ENCODE measurements at places on chromosomes 6 and 20.

GRCh38 chr6:96836631-96837080 lies 621 bp downstream of the GPR63 start:
- DNase-seq: no peak

- DNase-seq: no peak
Measured at GRCh38 chr6:157806856-157807215, 16.2 kb upstream of the SNX9 start.

DNA sequence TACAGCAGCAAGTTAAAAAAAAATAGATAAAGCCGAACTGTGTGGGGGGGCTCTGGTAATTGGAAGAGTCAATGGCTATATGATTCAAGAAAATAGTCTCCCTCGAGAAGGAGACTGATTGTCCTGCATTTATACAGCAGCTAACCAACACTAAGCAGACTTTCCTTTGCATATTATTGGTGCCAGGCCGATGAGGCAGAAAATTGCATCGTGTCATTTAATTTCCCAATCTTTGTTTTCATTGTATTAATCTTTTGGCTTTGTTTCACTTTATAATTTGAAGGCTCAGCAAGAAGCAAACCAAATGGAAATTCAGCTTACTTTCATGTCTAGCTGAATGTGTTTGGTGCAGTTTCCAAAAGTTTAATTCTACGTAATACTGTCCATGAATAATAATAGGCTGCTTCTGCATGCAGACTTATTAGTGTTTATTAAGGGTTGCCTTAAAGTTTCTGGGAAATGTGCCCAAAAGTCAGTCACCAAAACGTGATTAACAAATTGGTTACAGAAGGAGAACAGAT lies 258.5 kb downstream of the HACE1 start:
- no peak for DNase-seq

GRCh38 chr20:12788632-12789299 lies 220.0 kb upstream of the SPTLC3 start:
- no peak for DNase-seq

DNA sequence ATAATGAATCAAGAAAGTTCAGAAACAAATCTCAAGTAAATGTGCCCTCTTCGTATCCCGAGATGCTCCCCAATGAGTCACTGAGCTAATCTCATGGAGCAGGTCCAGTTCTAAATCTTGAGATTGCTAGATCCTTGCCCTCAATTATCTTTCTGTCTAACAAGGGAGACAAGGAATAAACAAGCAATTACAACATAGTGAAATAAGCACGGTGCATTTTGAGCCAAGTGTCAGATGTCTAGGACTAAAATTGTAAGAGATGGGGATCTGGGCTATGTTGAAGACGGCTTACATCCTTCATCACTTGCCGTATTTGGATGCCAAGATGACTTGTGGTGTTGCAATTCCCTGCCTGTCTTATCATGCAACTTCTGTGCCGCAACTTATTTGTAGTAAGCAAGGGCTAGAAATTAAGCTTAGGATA lies 56.5 kb upstream of the ADGRF1 start:
- no peak for DNase-seq

DNA sequence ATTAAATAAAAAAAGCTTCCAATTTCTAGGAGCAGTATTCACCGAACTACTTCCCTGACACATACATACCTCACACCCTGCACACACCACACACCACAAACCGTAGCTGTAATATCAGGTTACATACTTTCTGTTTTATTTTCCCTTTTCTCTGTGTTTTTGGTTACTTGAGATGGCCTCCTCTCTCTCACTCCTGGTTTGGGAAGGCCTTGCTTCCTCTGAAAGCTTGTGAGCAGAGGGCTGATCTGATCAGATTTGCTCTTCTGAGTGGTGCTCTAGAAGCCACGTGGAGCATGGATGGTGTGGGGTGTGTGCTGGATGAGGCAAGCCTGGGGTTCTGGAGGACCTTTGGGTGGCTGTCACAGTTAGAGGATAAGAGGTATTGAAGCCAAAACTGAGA lies 20.9 kb downstream of the UTRN start:
- DNase-seq: no peak

DNA sequence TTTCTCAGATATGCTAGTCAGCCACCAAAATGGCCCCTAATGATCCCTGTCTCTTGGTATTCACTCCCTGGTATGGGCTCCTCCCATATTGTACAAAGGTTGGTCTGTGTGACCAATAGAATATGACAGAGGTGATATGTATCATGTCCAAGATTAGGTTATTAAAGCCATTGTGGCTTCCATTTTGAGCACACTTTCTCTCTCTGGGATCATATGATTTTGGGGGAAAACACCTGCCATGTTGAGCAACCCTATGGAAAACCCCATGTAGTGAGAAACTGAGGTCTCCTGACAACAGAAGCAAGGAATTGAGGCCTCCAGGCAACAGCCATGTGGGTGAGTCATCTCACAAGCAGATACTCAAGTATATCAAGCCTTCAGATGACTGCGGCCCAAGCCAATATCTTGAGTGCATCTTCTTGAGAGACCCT lies 7.1 kb upstream of the ZNF318 start:
- no peak for DNase-seq

Measured in stimulated activated CD8-positive, alpha-beta memory T cell treated with anti-CD3 and anti-CD28 coated beads, Interleukin-7, amount 100 ng/mL, for 1 hour (primary cell).